Astrocyte of the hippocampus (primary cell): ENCODE measurements at places on chromosomes 3 and 15.

DNA sequence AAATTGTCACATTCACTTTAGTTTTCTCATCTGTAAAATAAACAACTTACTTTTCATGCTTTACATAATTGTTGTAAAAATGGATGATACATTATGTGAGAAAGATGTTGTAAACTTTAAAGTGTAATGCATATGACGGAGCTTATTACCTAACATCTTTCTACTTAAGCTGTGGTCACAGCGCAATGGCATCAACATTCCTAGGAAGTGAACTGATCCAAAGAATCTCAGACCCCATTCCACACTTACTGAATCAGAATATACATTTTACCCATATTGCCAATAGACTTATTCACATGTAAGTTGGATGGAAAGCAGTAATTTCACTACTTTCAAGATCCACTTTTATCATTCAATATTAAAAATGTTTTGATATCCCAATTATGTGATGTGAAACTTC, 497.5 kb downstream of the FGF12 start:
- peak; percentile 23 for DNase-seq

DNA sequence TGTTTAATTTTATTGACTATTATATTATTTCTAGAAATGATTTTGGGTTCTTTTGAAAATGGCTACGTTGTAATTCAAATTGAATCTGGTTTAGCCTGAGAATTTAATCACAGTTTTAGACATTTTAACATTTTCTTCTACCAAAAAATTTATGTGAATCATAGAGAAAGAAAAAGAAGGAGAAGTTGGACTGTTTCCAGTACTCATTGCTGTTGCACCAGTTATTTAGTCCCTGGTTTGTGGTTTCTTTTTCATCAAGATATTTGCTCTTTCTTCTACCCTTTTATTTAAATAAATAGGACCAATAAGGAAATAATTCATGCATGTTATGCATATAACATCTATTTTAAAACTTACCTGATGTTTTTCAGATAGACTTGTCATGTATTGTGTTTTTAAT, 1337.1 kb downstream of the ROBO1 start:
- DNase-seq, result peak; percentile 57

DNA sequence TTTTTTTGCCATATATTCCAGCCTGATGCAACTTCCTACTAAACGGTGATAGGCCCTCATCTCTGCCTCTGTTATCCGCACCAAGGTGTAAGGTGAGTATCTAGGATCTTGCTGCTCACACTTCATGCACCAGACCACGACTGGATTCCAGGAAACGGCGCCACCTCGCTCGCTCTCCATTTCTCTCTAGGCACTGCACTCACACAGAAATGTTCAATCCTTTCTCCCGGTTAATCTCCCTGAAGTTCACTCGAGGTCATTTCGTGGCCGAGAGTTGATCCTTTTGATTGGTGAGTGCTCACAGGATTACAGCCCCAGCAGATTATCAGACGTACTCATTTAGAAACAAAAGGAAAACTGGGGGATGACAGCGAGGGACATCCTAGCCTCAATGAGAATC, 28.1 kb downstream of the MCF2L2 start:
- no peak for DNase-seq

GRCh38 chr15:51736069-51736468, 1.4 kb downstream of the LYSMD2 start:
- no peak for DNase-seq

DNA sequence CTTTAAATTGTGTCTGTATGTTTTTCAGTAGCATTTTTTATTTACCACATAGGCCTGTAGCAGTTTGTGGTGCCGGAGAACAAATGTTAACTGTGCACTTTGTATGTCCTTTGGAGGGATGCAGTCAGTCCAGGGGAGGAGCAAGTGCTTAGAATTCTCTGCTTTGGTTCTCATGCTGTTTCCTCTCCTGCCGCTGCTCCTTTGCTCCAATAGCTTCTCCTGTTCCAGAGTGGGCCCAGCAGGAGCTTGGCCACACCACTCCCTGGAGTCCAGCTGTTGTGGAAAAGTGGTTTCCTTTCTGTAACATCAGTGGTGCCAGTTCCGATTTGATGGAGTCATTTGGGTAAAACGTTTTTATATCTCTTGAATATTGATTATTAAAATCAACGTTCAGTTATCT, 16.6 kb downstream of the TICRR start:
- no peak for DNase-seq

DNA sequence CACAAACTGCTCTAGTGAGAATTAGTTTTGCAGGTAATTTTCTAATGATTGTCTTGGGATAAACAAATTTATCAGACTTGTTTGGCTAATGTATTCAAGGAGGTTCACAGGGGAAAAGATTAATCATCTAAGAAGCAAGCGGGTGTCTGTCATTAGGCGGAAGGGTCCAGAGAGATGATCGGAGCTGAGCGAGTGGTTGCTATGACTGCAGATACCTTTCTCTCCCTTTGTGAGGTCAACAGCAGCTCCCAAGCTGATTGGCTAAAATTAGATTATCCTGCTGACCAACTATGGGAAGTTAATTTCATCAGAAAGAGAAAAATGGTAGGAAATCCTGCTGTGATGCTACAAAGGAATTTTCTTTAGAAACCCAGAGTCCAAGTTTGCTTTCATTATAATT, 276.0 kb downstream of the SOX2 start:
- DNase-seq, result no peak

GRCh38 chr3:151228666-151229040, 25.6 kb upstream of the GPR171 start:
- DNase-seq, result peak; percentile 53

GRCh38 chr3:84755860-84756259, 202.9 kb upstream of the CADM2 start:
- no peak for DNase-seq

DNA sequence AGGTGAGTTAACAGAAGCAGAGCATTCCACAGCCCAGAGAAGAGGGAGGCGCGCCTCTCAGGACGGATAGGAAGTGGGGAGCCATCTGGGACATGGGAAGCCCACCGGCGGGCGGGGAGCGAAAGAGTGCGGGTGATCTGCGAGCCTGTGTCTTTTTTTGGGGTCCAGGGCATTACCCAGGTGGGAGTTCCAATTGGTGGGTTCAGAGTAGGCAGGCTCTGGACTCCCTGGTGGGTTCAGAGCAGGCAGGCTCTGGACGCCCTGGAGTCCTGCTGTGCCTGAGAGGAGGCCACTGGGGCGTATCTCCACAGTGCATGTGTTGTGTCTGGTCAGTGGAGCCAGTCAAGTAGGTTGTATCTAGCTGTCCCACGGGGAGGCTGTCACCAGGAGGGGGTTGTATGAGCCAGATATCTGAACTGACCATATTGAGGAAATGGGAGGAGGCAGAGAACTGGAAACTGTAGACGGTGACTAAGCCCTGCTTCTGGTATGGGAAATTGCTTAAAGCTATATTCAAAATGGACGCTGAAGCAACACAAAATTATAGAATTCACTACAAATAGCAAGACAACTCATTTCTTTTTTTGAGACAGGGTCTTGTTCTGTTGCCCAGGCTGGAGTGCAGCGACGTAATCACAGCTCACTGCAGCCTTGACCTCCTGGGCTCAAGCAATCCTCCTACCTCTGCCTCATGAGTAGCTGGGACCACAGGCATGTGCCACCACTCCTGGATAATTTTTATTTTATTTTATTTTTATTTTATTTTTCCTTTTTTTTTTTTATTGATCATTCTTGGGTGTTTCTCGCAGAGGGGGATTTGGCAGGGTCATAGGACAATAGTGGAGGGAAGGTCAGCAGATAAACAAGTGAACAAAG, 34.5 kb upstream of the CHST2 start:
- peak; percentile 15 for DNase-seq

GRCh38 chr3:146817704-146818103, 212.6 kb upstream of the PLSCR5 start:
- peak; percentile 65 for DNase-seq

DNA sequence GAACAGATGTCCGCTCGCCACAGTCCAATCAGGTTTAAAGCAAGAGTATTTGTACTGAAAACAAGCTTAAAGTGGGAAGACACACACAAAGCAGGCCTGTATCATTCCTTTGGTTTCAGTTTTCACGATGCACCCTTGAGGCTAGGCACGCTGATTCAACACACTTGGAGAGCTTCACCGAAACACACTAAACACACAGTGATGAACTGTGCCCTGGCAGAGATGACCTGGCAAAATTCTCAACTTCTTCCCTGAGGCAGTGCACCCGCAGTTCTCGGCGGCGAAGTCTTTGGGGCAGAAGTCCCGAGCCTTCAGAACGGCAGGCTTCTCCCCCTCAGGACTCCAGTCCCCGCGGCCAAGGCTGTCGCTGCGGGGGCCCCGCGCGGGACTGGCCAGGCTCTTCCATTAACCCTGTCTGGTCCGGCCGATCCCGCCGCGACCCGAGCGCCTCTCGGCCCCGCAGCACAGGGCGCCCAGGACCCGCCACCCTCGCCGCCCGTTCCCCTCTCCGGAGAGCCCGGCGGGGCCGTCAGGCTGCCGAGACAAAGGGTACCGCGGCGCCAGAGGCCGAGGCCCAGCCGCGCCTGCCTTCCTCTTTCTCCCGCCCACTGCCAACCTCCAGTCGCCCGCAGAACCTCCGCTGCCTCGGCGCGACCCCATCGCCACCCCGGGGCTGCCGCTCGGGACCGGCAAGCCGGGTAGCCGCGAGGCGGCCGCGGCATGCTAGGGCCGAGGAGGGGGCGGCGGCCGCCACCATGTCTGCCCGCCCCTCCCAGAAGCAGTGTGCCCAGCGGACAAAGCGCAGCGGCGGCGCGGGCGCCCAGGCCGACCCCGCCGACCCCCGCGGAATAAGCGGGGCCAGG, 792 bp downstream of the GABPB1 start:
- peak; percentile 85 for DNase-seq

DNA sequence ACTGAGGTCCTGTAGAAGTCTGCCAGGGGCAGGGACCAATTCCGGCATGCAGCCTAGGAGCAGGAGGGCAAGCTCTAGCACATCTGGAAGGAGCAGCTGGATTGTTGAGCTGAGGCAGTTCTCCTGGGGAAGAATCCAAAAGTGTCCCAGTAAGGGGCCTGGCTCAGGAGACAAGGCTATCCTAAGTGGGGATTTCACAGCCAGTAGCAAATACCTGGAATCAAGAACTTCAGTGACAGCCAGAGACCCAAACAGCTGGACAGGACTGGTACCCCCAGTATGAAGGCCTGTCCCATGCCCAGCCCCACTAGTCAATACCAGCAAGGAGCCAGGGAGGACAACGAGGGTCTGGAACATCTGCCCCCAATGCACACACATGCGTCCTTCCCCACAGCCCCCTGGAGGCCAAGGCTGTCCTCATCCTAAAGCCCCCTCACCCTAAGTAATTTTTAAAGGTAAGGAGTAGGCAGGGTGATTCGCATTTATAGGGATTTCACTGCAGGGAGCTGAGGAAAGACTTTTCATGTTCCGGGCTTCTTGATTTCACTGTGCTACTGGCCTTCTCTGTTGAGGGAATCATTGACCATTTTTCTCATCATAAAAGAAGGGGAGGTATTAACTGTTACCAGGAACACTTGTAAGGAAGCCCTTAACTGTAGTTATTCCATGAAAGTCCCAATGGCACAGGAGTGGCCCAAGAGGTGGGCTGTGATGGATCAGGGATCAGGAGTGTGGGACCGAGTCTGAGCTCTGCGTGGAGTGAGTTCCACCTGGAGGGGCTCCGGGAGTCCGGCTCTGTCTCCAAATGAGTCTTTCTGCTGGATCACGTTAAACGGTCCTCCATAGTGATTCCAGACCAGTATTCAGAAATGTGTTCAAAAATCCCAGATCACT, 2.6 kb upstream of the CHSY1 start:
- no peak for DNase-seq

DNA sequence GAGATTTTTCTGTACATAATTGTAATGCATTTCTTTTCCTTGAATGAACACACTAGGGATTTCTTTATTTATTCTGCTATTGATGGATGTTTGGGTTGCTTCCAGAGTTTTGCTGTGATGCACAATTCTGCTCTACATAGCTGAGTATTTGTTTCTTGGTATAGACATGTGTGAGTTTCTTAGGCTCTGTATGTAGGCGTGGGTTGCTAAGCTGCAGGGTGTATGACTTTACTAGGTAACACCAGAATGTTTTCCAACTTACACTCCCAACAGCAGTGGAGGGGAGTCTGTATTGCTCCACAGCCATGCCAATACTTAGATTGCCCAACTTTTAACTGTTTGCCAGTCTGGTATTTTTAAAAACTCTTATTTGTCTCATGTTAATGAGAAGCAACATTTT, 155.5 kb upstream of the TNIK start:
- DNase-seq, result no peak

- DNase-seq, result peak; percentile 93
These were observed 12.1 kb downstream of the EAF1 start for GRCh38 chr3:15439476-15439875.

GRCh38 chr15:38853608-38854007, 289.0 kb upstream of the RASGRP1 start:
- DNase-seq, result no peak

DNA sequence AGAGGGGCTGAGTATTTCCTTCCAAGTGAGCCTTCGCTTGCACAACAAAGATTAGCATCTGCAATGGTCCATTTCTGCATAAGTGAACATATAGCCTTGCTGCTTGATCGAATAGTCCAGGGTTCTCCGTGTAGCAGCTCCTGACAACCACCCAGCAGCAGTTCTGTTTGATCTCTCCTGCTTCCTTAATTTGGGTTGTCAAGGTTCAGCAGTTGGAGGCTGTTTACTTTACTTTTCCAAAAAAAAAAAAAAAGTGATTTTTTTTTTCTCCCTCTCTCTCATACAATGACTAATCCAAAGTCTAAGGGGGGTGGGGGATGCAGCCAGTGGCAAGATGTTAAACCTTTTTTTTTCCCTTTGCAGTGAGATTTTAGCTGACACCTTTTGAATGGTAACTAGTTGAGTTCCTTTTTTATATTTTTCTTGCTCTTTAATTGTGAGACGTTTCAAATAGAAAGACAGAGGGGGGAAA, 3.6 kb downstream of the FOXP1 start:
- peak; percentile 63 for DNase-seq

DNA sequence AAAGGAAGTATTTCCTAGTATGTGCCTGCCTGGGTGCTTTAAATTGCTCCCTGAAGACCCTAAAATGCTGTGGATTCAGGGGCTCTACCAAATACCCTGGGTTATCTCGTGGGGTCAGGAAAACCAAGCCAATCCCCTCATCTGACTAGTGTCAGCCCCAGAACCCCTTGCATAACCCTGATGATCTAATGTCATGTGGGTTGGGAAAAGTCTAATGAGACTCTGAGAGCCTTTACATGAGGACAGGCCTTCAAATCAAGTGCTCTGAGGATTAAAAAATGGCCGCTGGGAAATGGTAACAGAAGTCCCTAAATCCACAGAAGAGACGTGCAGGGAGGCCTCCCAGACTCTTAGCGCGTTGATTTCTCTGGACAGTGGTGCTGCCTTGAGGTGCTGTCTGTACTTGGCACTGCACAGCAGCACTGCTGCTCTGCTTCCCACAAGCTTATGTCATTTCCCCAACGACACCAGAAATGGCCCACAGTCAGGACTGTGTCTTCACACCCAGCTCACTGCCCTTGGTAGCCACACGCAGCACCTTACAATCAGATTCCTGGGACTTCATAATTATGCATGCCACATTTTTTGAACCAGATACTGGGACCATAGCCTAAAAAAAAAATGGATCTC, 16.6 kb downstream of the EIF4E3 start:
- DNase-seq, result no peak

GRCh38 chr15:40379853-40380252, 2.7 kb upstream of the KNSTRN start:
- peak; percentile 95 for DNase-seq
